Activated naive CD4-positive, alpha-beta T cell (primary cell): ENCODE measurements at places on chromosomes 16 and 17.

- DNase-seq, result no peak
Observed at GRCh38 chr17:296379-296778, 56.2 kb downstream of the RPH3AL start.

DNA sequence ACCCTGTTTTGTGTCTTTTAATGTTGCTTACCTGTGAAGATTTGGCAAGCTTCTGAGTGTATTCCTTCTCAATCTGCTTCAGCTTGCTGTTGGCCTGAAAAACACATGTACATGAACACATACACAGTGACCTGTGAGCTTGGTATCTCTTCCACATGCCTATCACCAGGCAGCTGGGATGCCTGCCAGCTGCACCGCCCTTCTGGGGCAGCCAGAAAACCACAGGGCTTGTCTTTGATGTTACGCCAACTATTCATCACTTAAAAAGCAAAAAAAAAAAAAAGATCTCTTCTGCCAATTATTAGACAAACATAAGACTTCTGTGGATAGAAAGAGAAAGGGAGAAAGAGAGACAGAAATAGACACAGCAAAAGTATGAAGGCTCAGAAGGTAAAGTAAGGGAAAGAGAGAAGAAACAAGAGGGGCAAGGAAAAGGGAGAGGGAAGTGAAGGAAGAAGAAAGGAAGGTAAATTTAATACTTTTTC is 189.2 kb upstream of the AXIN2 start:
- DNase-seq, result peak; percentile 37

DNA sequence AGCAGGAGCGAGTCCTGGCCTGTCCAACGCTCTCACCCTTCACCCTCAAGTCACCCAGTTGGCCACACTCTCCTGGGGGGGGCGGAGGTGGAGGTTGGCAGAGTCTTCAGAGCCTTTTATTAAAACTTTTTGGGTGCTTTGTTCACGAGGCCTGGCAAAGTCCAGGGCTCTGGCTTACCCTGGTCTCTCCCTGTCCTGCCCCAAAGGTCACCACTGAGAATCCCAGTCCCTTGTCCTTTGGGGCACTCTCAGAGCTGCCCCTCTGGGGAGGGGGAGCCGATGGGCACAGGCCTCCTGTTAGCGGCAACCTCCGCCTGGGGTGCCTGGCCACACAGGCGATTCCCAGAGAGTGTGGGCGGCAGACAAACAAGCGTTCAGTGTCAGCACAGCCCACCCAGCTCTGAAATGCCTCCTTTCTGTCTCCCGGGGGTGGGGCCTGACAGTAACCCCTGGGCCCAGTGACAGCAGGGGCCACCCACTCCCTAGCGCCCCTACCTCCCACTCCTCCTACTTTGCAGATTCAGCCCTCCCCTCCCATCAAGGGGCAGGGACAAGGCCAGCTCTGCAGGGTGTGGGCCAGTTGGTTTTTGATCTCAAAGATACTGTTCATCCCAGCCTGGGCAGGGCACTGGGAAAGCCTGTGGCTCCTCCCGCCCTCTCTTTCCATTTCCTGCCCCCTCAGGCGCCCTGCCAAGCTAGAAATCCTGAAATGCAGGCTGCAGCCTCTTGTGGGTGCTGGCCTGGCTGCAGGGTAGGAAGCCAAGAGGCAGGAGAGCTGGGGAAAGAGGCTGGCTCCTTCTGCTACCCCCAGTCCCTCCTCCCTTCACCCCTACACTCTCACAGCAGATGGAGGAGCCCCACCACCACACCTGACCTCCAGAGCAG is 36.6 kb upstream of the EMP2 start:
- DNase-seq, result no peak

- no peak for DNase-seq
Observed at GRCh38 chr17:18108401-18109312, at the start of gene MYO15A. Gene MYO15A (plus strand): TSS chr17:18108756. CDS start chr17:18118801, 10,045 bp downstream.

DNA sequence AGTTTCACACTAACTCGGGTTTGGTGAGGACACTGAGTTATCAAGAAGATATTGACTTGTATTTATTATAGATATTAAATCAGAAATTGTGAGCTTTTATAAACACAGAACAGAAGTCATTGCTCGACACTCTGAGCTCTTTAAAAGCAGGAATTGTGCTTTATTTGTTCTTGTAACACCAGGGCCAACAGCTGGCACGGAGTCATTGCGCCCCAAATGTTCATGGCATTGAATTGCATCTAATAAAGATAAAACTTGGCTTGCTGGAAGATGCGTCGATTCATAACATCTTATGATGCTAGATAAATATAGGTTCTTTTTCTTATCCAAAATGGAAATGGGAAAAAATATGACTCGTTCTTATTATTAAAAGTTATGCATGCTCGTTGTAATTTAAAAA is 11.8 kb upstream of the MLYCD start:
- DNase-seq, result no peak

- no peak for DNase-seq
Observed at GRCh38 chr17:679491-679890, 35.1 kb downstream of the VPS53 start.

GRCh38 chr17:28807925-28808634 is 34.5 kb downstream of the FAM222B start:
- no peak for DNase-seq

GRCh38 chr17:2050300-2051060 is 4.4 kb upstream of the HIC1 start:
- peak; percentile 54 for DNase-seq

- no peak for DNase-seq
Observed at GRCh38 chr16:66099306-66099705, 267.2 kb upstream of the CDH5 start.

- DNase-seq, result no peak
Observed at GRCh38 chr16:87017371-87018012, 299.7 kb downstream of the C16orf95 start.
